Stimulated activated CD8-positive, alpha-beta memory T cell treated with anti-CD3 and anti-CD28 coated beads, Interleukin-2, amount 100 ng/mL, for 48 hours (primary cell): ENCODE measurements at places on chromosomes 16 and 17.

DNA sequence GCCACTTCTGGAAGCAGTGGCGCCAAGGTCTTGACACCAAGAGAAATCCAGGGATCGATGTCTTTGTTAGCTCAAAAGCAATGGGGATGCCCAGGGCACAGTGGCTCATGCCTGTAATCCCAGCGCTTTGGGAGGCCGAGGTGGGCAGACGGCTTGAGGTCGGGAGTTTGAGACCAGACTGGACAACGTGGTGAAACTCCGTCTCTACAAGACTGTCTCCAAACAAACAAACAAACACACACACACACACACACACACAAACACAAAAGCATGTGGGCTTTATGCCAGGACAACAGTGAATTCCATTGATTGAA is 22.4 kb upstream of the FAAP100 start:
- DNase-seq, result no peak

GRCh38 chr17:73215447-73215846 is 22.6 kb downstream of the COG1 start:
- no peak for DNase-seq

- no peak for DNase-seq
These were observed 35.9 kb upstream of the SMIM36 start for GRCh38 chr17:55546991-55547664.

GRCh38 chr16:53973021-53973420 is 269.1 kb downstream of the FTO start:
- no peak for DNase-seq

GRCh38 chr17:28151001-28151400 is 108.5 kb downstream of the NLK start:
- no peak for DNase-seq

DNA sequence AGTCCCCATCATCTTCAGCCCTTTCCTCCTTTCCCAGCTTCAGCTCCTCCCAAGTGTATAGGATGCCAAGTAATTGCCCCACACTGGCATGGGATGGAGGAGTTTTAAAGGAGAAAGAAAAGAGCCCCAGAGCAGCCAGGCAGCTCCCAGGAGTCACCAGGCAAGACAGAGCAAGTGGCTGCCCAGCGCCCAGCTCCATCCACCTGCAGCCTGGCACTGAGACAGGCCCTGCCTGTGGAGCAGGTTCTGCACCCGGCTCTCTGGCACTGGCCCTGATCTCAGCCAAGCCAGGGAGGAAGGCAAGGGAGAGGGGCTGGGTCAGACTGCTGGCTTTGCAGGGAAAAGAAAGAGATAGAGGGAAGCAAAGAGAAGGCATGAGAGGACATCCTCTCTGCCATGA is 21.7 kb downstream of the FOXN1 start:
- no peak for DNase-seq
